Astrocyte (in vitro differentiated cells and primary cell): ENCODE measurements at places on chromosomes 6 and 20.

GRCh38 chr20:20318365-20319161 is 49.3 kb upstream of the INSM1 start:
- H3K4me1 ChIP-seq = no peaks in the 10 kb centered on the region
- no peaks in the 10 kb centered on the region for H3K27me3 ChIP-seq
- no peak overlapping the region for H3K4me3 ChIP-seq
- no peaks in the 10 kb centered on the region for H3K36me3 ChIP-seq
- no peak overlapping the region for H3K27ac ChIP-seq
- no peak for DNase-seq

DNA sequence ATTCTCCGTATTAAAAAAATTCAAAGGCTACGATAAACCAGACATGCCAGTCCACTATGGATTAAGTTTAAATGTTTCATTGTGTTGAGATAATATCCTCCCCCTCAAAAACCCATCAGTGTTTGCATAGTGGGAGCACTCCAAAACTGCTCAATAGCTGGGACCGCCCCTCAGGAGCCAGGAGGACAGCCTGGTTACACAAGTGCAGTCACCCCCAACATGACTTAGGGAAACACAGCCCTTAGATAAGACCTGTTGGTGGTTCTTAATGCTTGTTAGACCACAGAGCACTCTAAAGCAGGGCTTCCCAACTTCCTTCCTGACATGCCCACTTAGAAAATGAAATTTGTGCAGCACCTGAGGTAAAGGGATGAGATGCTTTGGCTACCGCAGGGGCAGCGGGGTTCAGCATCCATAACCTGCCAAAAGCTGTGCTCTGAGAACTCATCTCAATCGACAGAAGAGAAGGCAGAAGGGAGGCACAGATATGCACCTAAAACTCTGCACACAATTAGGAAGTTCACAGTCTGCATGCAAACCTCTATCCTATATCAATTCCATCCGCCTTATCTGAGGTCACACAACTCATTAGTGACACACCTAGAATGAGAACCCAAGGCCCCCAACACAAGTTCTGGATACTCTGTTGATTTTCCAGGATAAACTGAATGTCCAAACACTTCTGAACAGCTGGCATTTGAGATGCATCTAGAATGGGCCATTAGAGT is 74.3 kb downstream of the RALGAPA2 start:
- H3K4me1 ChIP-seq = no peaks in the 10 kb centered on the region
- H3K27me3 ChIP-seq = no peaks in the 10 kb centered on the region
- no peaks in the 10 kb centered on the region for H3K36me3 ChIP-seq

- H3K27me3 ChIP-seq = no peaks in the 10 kb centered on the region
- no peak overlapping the region for H3K27ac ChIP-seq
- H3K4me3 ChIP-seq = no peak overlapping the region
- no peaks in the 10 kb centered on the region for H3K36me3 ChIP-seq
- H3K4me1 ChIP-seq = peaks cover 27% of the 10 kb centered on the region
- DNase-seq = no peak
Observed at GRCh38 chr6:52393780-52394179, 26.4 kb upstream of the EFHC1 start.

- H3K4me3 ChIP-seq = no peak overlapping the region
- DNase-seq = no peak
- H3K27me3 ChIP-seq = peaks cover 22% of the 10 kb centered on the region
- H3K4me1 ChIP-seq = peaks cover 13% of the 10 kb centered on the region
Observed at GRCh38 chr6:26592649-26593048, 4.1 kb upstream of the ABT1 start.

GRCh38 chr6:154989448-154989847 is 5.7 kb upstream of the TIAM2 start:
- H3K36me3 ChIP-seq = no peaks in the 10 kb centered on the region
- no peak overlapping the region for H3K27ac ChIP-seq
- no peaks in the 10 kb centered on the region for H3K4me1 ChIP-seq
- DNase-seq = no peak

- H3K4me3 ChIP-seq = peak overlapping the region; percentile 53
- H3K27me3 ChIP-seq = no peaks in the 10 kb centered on the region
- H3K27ac ChIP-seq = peak overlapping the region; percentile 31
Observed at GRCh38 chr20:63957004-63957689, 931 bp upstream of the UCKL1 start.

DNA sequence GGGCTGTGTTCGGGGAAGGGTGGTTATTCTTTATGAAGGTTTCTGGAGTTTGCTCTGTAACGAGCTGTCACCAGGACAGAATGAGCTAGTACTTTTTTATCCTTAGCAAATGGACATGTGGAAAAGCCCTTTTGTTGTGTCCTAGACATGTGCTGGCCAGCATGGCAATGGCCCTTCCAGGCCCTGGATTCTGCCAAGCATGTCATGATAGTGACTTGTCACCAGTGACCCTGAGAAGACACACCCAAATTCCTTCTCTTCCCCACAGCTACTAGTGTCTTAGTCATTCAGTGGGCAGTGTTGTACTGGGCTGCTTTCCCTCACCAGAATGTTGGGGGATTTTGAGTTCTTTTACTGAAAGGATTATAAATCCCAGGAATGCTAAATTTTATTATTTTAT is 74.0 kb upstream of the XRN2 start:
- H3K27ac ChIP-seq = no peak overlapping the region
- H3K27me3 ChIP-seq = no peaks in the 10 kb centered on the region
- peak; percentile 17 for DNase-seq
- H3K4me1 ChIP-seq = no peaks in the 10 kb centered on the region

- no peak overlapping the region for H3K4me3 ChIP-seq
- H3K27ac ChIP-seq = no peak overlapping the region
- H3K36me3 ChIP-seq = no peaks in the 10 kb centered on the region
- DNase-seq = no peak
Observed at GRCh38 chr6:11172501-11173327, 59.8 kb downstream of the NEDD9 start.

DNA sequence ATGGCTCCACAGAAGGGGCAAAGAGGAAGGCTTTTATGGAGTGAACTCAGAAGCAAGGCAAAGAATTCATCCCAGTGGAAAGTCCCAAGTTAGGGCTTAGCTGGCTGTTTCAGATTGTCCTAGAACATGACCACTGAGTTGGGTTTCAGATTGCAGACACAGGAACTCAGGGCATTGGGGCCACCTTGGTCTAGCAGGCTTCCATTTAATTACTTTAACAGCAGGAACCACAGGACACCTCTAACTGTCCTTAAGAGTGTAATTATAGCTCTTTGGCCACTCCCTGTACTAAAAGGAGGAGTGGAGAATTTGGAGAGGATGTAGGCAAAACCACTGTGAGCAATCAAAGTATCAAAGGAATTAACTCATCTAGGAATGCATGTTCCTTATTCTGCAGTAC is 150.6 kb upstream of the AGPAT4 start:
- H3K4me3 ChIP-seq = no peak overlapping the region
- no peak for DNase-seq
- no peaks in the 10 kb centered on the region for H3K27me3 ChIP-seq
- no peak overlapping the region for H3K27ac ChIP-seq
- no peaks in the 10 kb centered on the region for H3K36me3 ChIP-seq
- H3K4me1 ChIP-seq = peaks cover 6% of the 10 kb centered on the region

GRCh38 chr6:79076160-79076559 is 1.9 kb downstream of the PHIP start:
- peak overlapping the region; percentile 77 for H3K27ac ChIP-seq
- no peaks in the 10 kb centered on the region for H3K27me3 ChIP-seq
- H3K36me3 ChIP-seq = no peaks in the 10 kb centered on the region
- peak; percentile 8 for DNase-seq
- no peaks in the 10 kb centered on the region for H3K4me1 ChIP-seq
- H3K4me3 ChIP-seq = peak overlapping the region; percentile 65

GRCh38 chr6:90388395-90388794 is 91.8 kb upstream of the BACH2 start:
- H3K27ac ChIP-seq = no peak overlapping the region
- H3K4me3 ChIP-seq = no peak overlapping the region
- no peak for DNase-seq
- H3K36me3 ChIP-seq = no peaks in the 10 kb centered on the region

- H3K27ac ChIP-seq = peak overlapping the region; percentile 95
- DNase-seq = peak; percentile 70
- no peaks in the 10 kb centered on the region for H3K36me3 ChIP-seq
- peaks cover 33% of the 10 kb centered on the region for H3K4me1 ChIP-seq
- H3K27me3 ChIP-seq = no peaks in the 10 kb centered on the region
Observed at GRCh38 chr20:25308671-25309394, 60.9 kb downstream of the PYGB start.

DNA sequence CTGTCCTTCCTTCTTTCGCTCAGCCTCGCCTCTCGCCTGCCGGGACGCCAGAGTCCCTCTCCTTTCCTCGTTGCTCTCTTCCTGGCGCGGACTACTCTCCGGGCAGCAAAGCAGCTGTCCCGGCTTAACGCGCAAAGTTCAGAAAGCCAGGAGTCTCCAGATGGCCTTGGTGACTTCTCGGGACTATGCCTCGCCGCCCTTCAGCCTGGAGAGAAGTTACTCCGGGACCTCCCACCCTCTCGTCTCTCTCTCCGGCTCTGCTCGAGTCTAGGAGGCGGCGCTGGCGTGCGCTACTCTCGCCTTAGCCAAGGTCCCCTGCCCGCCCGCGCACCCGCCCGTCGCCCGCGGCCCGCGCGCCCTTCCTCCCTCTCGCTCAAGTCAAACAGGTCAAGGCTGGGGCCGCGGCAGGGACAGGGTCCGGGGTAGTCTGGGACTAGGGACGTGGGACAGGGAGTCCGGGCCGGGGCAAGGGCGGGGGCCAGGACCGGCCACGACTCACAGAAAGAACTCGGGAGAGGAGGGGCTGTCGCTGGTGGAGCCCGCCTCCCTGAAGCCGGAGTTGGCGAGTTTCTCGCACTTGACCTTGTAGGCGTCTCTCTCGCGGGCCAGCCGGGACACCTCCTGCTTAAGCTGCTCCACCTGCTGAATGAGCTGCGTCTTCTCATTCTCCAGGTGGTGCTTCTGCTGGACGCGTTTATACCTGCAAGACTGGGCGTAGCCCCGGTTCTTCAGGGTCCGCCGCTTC is 1.5 kb downstream of the MAFB start:
- peak overlapping the region; percentile 50 for H3K4me3 ChIP-seq
- H3K27me3 ChIP-seq = peaks cover 73% of the 10 kb centered on the region
- peaks cover 23% of the 10 kb centered on the region for H3K4me1 ChIP-seq
- peak; percentile 19 for DNase-seq
- no peaks in the 10 kb centered on the region for H3K36me3 ChIP-seq

GRCh38 chr6:31393932-31394331 is 9.5 kb upstream of the MICA start:
- no peak for DNase-seq
- no peaks in the 10 kb centered on the region for H3K27me3 ChIP-seq
- no peaks in the 10 kb centered on the region for H3K36me3 ChIP-seq
- H3K27ac ChIP-seq = no peak overlapping the region

- no peaks in the 10 kb centered on the region for H3K36me3 ChIP-seq
- no peaks in the 10 kb centered on the region for H3K4me1 ChIP-seq
- no peak overlapping the region for H3K4me3 ChIP-seq
- no peak for DNase-seq
- no peaks in the 10 kb centered on the region for H3K27me3 ChIP-seq
Observed at GRCh38 chr6:122832459-122832858, 43.4 kb downstream of the SMPDL3A start.

GRCh38 chr20:16968099-16968498 is 219.9 kb downstream of the OTOR start:
- H3K4me1 ChIP-seq = no peaks in the 10 kb centered on the region
- H3K4me3 ChIP-seq = no peak overlapping the region

DNA sequence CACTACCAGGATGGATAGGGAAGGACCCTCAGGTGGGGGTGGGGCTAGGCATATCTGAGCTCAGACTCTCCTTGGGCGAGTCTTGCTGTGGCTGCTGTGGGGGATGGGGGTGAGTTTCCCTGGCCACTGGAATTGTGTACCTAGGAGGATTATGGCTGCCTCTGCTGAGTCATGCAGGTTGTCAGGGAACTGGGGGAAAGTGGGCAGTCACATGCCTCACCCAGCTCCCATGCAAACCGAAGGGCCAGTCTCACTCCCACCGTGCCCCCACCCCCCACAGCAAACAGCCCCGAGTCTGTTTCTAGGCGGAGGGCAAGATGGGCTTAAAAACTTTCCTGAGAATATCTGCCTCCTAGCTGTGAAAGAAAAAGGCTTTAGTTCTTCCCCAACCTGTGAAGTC is 210.3 kb upstream of the FERMT1 start:
- H3K27me3 ChIP-seq = no peaks in the 10 kb centered on the region
- H3K4me1 ChIP-seq = no peaks in the 10 kb centered on the region
- H3K4me3 ChIP-seq = no peak overlapping the region

DNA sequence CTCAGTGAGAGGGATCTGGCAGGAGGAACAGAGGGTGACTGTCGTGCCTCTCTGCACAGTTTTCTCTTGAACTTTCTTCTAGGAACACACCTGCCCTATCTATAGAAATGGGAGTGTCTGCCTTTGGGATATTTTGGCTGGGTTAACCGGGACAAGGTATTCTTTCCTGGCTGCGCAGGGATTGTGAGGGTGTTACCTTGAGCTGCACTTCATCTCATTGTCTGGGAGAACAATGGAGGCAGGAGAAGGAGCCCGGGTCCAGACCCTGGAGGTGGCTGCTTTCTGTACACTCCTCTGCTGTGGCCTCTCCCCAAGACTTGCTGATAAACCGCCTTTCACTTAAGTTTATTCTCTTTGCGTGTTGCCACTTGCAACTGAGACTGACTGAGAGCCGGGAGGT is 192.8 kb downstream of the TBXT start:
- no peaks in the 10 kb centered on the region for H3K27me3 ChIP-seq
- no peaks in the 10 kb centered on the region for H3K4me1 ChIP-seq
- H3K36me3 ChIP-seq = no peaks in the 10 kb centered on the region
- no peak overlapping the region for H3K4me3 ChIP-seq

- peaks cover 5% of the 10 kb centered on the region for H3K4me1 ChIP-seq
- H3K27ac ChIP-seq = no peak overlapping the region
- no peak for DNase-seq
- peak overlapping the region; percentile 78 for H3K4me3 ChIP-seq
Observed at GRCh38 chr6:144217264-144217663, 66.9 kb downstream of the STX11 start.

- peak overlapping the region; percentile 62 for H3K27ac ChIP-seq
- H3K27me3 ChIP-seq = no peaks in the 10 kb centered on the region
- peaks cover 10% of the 10 kb centered on the region for H3K4me1 ChIP-seq
- no peak overlapping the region for H3K4me3 ChIP-seq
- H3K36me3 ChIP-seq = no peaks in the 10 kb centered on the region
- peak; percentile 88 for DNase-seq
Observed at GRCh38 chr6:87714093-87714842, 12.2 kb upstream of the AKIRIN2 start.

DNA sequence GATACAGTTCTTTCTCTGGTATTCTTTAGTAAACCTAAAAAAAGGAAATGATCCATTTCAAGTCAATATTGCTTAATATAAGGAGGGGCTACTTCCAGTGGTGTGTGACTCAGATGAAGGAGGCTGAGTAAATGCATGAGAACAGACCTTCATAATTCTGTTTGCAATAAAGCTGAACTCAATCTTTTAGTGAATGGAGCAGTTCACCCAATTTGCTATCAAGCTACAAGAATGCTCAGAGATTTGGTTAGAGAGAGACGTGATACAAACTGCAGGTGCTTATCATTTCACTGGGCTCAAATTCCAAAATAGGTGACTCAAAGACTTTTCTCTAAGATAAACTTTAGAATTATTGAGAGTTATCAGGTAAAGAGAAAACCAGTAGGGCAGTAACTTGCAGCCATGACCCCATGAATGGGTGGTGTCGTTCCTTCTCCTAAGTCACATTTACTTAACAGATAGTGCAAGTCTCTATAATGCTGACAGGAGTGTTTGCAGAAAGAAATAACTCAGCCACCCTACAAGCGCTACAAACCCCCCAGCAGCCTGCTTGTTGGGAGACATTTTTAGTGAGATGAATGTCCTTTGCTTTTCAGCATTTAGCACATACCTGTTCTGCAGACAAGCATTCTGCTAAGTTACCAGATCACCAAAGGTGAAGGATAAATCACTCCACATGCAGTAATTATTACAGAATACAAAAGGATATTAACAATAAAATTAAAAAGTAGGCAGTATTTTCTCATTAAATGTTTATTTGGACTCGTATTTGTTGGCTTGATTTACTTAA is 16.4 kb upstream of the BLOC1S5 start:
- H3K4me3 ChIP-seq = no peak overlapping the region
- no peaks in the 10 kb centered on the region for H3K27me3 ChIP-seq
- no peaks in the 10 kb centered on the region for H3K36me3 ChIP-seq
- peaks cover 41% of the 10 kb centered on the region for H3K4me1 ChIP-seq
- DNase-seq = peak; percentile 55
